Activated naive CD4-positive, alpha-beta T cell treated with anti-CD3 and anti-CD28 coated beads for 36 hours (primary cell): ENCODE measurements at places on chromosomes 2 and 18.

- no peaks in the 10 kb centered on the region for H3K27me3 ChIP-seq
- no peaks in the 10 kb centered on the region for H3K4me1 ChIP-seq
- no peak overlapping the region for H3K27ac ChIP-seq
Observed at GRCh38 chr2:49959961-49960553, 805.7 kb upstream of the FSHR start.

GRCh38 chr2:214591366-214591765 is 180.5 kb downstream of the VWC2L start:
- H3K27me3 ChIP-seq, result peaks cover 2% of the 10 kb centered on the region
- H3K27ac ChIP-seq, result no peak overlapping the region
- no peak for DNase-seq
- H3K4me1 ChIP-seq, result no peaks in the 10 kb centered on the region
- H3K36me3 ChIP-seq, result no peaks in the 10 kb centered on the region
- H3K4me3 ChIP-seq, result no peak overlapping the region

DNA sequence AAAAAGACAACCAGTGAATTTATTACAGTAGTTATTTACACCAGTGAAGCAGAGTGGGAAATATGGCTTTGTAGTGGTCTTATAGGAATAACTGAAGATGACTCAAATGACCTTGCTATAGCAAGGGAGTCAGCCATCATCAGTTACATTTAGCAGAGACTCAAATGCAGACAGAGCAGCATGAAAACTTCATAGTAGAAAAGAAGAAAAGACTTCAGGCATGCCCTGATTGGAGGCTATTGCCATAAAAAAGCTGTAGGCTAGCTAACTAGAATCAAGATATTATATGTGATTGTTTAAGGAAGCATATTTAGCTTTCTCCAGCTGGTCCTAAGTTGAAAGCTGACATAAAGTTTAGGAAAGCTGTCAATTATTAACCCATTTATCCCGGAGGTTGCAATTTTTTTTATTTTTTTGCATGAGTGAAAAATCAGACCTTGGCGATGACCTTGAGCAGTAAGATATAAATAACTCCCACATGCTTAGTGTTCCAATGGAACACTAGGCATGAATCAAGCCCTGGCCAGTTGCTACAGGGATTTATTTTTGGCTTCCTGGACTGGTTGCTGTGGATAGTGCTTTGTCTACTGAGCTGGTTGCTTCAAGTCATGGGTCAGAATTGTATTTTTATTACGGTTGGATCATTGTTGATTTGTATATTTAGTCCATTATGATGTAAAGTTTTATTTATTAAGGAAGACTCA is 675.6 kb upstream of the VRK2 start:
- H3K4me1 ChIP-seq, result no peaks in the 10 kb centered on the region
- H3K27me3 ChIP-seq, result no peaks in the 10 kb centered on the region
- no peak for DNase-seq
- H3K36me3 ChIP-seq, result no peaks in the 10 kb centered on the region

GRCh38 chr2:236852100-236852976 is 233.4 kb upstream of the COPS8 start:
- H3K27me3 ChIP-seq, result peaks cover 2% of the 10 kb centered on the region
- peaks cover 1% of the 10 kb centered on the region for H3K4me1 ChIP-seq
- DNase-seq, result no peak
- no peaks in the 10 kb centered on the region for H3K36me3 ChIP-seq
- H3K27ac ChIP-seq, result no peak overlapping the region

DNA sequence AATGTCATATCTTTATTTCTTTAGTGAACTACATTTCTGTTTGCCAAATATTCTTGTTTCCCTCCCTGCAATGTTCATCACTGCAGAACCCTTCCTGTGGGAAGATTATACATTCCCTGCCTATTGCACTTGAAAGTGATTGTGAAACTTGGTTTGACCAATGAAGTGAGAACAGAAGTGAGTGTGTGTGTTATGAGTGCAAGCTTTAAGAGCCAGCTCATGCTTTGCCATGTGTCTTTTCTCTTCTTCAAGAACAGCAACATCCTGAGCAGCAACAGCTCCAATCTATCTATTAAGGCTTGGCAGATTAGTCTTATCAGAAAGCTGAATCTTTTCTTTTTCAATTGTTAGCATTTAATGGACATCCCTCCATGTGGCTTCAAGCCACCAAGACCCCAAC is 42.0 kb upstream of the UBE2E3 start:
- peaks cover 17% of the 10 kb centered on the region for H3K4me1 ChIP-seq
- no peak overlapping the region for H3K27ac ChIP-seq
- H3K4me3 ChIP-seq, result no peak overlapping the region
- no peak for DNase-seq
- H3K27me3 ChIP-seq, result peaks cover 3% of the 10 kb centered on the region
- no peaks in the 10 kb centered on the region for H3K36me3 ChIP-seq

DNA sequence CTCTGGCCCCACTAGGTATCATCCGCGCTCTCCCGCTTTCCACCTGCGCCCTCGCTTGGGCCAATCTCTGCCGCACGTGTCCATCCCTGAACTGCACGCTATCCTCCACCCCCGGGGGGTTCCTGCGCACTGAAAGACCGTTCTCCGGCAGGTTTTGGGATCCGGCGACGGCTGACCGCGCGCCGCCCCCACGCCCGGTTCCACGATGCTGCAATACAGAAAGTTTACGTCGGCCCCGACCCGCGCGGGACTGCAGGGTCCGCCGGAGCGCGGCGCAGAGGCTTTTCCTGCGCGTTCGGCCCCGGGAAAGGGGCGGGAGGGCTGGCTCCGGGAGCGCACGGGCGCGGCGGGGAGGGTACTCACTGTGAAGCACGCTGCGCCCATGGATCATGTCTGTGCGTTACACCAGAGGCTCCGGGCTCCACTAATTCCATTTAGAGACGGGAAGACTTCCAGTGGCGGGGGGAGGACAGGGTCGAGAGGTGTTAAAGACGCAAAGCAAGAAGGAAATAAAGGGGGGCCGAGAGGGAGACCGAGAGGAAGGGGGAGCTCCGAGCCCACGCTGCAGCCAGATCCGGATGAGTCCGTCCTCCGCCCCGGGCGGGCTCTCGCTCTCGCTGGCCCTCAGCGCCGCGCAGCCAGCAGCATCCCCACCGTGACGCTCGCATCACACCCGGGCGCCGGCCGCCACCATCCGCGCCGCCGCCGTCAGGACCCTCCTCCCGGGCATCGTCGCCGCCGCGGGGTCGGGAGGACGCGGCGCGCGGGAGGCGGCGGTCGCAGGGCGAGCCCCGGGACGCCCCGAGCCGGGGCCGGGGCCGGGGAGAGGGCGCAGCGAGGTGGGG is 664 bp downstream of the NETO1 start:
- no peak overlapping the region for H3K4me3 ChIP-seq
- peaks cover 32% of the 10 kb centered on the region for H3K27me3 ChIP-seq
- DNase-seq, result no peak
- H3K36me3 ChIP-seq, result no peaks in the 10 kb centered on the region
- H3K27ac ChIP-seq, result no peak overlapping the region
- H3K4me1 ChIP-seq, result peaks cover 5% of the 10 kb centered on the region

DNA sequence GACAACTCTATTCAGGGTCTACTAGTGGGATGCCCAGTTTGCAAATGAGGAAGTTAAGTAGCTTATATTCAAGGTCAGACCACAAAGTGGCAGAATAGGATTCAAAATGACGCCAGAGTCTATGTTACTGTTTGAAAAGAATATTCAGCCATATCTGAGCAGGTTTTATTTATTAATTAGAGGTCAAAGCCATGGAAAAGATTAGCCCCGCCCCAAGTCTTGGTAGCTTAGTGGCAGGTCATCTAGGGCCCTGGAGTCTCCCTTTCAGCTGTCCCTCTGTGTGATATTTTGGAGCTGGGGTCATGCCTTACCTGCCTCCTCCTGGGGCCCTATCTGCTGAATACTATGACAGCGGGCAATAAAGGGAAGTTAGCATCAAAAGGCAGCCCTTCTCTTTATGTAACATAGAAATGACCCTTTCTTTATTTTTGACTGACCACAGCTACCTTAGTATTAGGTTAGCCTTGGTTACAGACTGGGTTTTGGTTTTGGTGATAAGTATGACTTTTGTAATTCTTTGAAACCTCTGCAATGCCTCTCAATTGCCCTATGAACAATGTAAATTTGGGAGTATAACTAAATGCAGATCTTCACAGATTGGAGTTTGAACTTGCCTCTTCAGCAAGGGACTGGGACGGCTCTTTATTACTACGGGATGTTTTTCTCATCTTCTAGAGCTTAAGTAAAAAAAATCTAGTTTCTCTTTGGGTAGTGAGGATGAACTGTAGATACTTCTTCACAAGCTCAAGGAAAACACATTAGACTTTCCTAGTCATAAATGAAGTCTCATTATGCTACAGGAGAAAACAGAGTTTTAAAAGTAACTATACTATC is 153.0 kb upstream of the ITGA4 start:
- peaks cover 4% of the 10 kb centered on the region for H3K36me3 ChIP-seq
- peak overlapping the region; percentile 74 for H3K4me3 ChIP-seq
- no peaks in the 10 kb centered on the region for H3K27me3 ChIP-seq

- H3K4me3 ChIP-seq, result peak overlapping the region; percentile 78
- peak; percentile 56 for DNase-seq
- no peaks in the 10 kb centered on the region for H3K27me3 ChIP-seq
Observed at GRCh38 chr2:190407246-190407661, 901 bp upstream of the MFSD6 start.

DNA sequence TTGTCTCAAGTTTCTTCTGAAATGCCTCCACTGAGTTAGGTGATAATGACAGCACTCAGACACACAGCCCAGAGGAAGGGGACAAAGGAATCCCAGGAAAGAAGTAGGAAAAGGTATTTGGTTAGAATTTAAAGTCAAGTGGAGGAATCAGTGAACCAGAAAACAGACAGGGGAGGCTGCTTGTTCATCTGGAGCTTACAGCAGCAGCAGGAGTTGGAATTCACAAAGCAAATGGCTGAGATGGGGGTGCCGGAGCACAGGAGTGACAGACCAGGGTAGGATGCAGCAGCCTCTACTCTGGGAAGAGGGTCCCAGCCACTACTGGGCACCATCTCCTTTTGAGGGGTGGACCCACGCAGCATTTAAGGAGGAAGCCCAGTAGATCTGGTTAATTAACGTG is 104.8 kb downstream of the ST6GAL2 start:
- no peak overlapping the region for H3K4me3 ChIP-seq
- no peaks in the 10 kb centered on the region for H3K36me3 ChIP-seq
- no peak overlapping the region for H3K27ac ChIP-seq
- H3K27me3 ChIP-seq, result peaks cover 4% of the 10 kb centered on the region

DNA sequence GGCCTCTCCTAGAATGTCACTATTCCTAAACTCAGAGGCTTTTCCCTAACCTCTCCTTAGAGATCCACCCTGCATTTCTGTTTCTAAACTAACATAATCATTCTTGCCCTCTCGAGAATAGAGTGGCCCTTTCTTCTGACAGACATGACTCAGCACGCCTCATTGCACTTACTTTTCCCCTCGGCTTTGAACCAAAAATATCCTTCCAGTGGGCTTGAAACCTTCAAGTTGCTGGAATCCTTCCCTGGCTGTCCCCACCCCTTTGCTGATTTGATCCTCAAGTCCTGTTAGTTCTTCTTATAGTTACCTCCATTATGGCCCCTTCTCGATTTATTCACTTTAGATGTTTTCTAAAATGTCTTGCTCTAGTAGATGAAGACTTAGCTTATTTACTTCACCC is 158.0 kb downstream of the LTBP1 start:
- H3K4me3 ChIP-seq, result no peak overlapping the region
- H3K4me1 ChIP-seq, result no peaks in the 10 kb centered on the region
- peaks cover 32% of the 10 kb centered on the region for H3K27me3 ChIP-seq
- H3K36me3 ChIP-seq, result no peaks in the 10 kb centered on the region

GRCh38 chr2:109689973-109690372 is 75.8 kb downstream of the SOWAHC start:
- no peak for DNase-seq
- peaks cover 5% of the 10 kb centered on the region for H3K27me3 ChIP-seq
- no peak overlapping the region for H3K4me3 ChIP-seq
- peaks cover 6% of the 10 kb centered on the region for H3K4me1 ChIP-seq
- H3K27ac ChIP-seq, result no peak overlapping the region
- H3K36me3 ChIP-seq, result no peaks in the 10 kb centered on the region

DNA sequence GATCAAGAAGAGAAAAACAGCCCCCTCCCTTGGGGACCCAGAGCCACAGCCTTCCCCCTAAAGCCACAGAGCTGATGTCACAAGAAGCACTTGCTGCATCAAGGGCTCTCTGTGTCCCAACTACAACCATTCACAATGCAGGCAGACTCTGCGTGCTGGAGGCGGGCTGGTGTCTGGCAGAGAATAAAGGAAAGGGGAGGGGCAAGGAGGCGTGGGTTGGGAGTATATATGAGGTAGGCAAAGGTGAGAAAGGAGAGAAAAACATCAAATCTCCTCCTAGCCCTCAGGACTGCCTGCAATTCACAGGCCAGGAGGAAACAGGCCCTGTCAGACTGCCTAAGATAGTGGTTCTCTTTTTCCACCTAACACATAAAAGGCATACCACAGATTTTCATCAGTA is 48.8 kb upstream of the IHH start:
- H3K36me3 ChIP-seq, result peaks cover 2% of the 10 kb centered on the region
- DNase-seq, result peak; percentile 79
- no peaks in the 10 kb centered on the region for H3K27me3 ChIP-seq
- no peak overlapping the region for H3K27ac ChIP-seq
- peaks cover 37% of the 10 kb centered on the region for H3K4me1 ChIP-seq

DNA sequence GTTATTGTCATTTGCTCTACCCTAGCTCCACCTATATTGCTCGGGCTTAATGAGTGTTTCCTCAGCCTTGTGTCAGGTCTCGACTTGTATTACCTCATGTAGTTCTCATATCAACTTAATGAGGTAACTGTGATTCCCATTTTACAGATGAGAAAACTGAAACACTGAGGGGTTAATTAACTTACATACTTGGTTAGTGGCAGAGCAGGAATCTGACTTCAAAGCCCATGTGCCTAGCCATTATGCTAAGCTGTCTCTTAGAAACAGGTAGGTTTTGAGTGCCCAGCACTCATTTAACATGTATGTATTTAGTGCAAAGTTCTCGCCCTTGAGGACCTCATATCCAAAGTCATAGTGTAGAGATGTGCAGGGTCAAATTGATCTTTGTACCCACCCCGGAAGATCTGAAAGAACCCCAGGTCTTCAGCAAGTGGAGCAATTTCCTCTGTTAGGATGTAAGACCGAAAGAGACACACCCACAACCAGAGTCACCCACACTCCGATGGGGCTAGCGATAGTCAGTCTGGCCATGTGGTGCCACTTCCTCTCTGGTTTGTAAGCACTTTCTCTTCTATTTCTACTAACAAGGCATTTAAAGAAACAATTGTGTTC is 121.0 kb upstream of the SLC39A10 start:
- peak overlapping the region; percentile 26 for H3K4me3 ChIP-seq
- peak overlapping the region; percentile 98 for H3K27ac ChIP-seq

DNA sequence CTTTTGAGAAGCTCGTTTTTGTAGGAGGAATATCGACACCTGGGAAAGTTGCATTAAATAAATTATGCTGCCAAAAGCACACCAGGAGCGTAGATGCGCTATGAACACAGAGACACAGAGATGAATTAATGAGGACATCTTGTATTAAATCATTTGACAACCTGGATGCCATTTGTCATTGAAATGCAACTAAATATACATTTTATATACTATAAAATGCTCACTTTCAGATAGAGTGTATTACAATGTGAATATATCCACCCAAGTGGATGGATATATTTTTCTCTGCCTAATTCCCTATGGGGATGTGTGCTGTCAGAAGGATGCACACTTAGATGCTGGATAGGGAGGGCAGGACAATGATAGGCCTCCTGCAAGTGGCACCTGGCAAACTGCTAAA is 426.2 kb downstream of the RIT2 start:
- H3K4me1 ChIP-seq, result no peaks in the 10 kb centered on the region
- no peak overlapping the region for H3K27ac ChIP-seq
- no peak overlapping the region for H3K4me3 ChIP-seq

GRCh38 chr2:78686625-78687153 is 338.8 kb upstream of the REG3G start:
- no peak overlapping the region for H3K27ac ChIP-seq
- H3K4me3 ChIP-seq, result no peak overlapping the region
- no peaks in the 10 kb centered on the region for H3K36me3 ChIP-seq

GRCh38 chr2:160649698-160650097 is 156.1 kb upstream of the RBMS1 start:
- no peaks in the 10 kb centered on the region for H3K27me3 ChIP-seq
- peaks cover 30% of the 10 kb centered on the region for H3K4me1 ChIP-seq
